ENCODE measurements at places on chromosomes 1 and 21.

DNA sequence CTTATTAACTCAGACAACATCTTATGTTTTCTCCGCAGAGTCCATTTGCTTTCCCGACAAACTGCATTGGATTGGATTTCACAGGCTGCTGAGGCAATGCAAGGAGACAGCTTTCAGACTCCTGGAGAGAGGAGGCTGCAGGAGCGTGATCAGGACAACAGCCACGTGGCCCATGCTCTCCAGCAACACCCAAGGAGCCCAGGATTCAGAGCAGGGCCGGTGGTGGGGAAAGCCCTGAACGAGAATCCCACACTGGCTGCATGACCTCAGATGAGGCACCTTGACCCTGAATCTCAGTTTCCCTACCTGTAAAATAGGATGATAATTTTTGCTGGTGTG lies 78.3 kb upstream of the NFASC start:
- H3K36me3 ChIP-seq = no peaks in the 10 kb centered on the region
- no peaks in the 10 kb centered on the region for H3K4me1 ChIP-seq
- no peak overlapping the region for H3K27ac ChIP-seq
- no peak for DNase-seq
- no peak overlapping the region for H3K4me3 ChIP-seq
- no peaks in the 10 kb centered on the region for H3K27me3 ChIP-seq

GRCh38 chr1:1435106-1435903 lies at the start of gene VWA1:
Gene VWA1 (plus strand): TSS chr1:1435690. CDS start chr1:1435749, 59 bp downstream.
- peak within 1 kb of the TSS; percentile 68 for H3K4me3 ChIP-seq
- DNase-seq = peak; percentile 79
- H3K27ac ChIP-seq = peak within 1 kb of the TSS; percentile 63
- H3K4me1 ChIP-seq = peaks cover 34% of the 10 kb centered on the region
- no peaks in the 10 kb centered on the region for H3K36me3 ChIP-seq

DNA sequence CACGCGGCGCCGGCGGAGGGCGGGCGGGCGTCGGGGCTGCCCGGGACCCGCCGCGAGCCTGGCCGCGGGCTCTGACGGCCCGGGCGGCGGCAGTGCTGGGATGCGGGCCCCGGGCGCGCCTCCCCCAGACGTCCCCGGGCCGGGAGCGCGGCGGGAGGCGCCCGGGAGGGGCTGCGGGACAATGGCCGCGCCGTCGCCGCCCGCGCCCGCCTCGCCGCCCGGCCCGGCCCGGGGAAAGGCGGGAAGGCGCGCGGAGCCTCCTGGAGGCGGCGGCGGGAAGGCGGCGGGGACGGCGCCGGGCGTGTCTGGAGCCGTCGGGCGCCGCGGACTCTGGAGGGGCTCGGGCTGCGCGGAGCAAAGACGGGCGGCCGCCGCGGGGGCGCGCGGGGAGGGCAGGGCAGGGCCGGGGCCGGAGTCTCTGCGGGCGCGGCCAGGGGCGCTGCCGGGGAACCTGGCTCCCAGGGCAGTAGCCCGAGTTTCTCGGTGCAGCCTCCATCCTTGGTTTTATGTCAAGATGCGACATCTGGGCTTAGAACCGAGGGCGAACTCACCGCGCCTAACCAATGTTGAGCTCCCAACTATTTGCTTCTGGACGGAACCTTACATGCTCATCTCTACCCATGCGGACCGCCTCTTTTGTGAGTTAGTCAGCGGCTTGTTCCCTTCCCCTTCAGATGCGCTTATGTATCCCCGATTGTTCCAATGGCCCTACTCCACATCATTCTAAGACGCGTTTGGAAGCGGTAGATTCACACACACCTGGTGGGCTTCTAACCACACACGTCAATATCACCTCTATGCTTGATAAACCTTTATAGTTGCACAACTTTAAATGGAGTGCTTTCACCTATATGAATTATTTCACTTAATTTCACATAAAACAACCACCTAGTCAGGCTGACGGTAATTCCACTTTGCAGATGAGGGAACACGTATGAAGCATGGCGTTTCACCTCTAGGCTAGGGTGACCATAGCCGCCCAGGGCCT lies 651 bp downstream of the ZBTB8A start:
- peak overlapping the region; percentile 92 for H3K4me3 ChIP-seq
- peaks cover 21% of the 10 kb centered on the region for H3K4me1 ChIP-seq
- H3K27me3 ChIP-seq = peaks cover 26% of the 10 kb centered on the region
- peak; percentile 72 for DNase-seq
- H3K36me3 ChIP-seq = no peaks in the 10 kb centered on the region
- H3K27ac ChIP-seq = no peak overlapping the region

GRCh38 chr1:73161418-73161817 lies 879.1 kb upstream of the NEGR1 start:
- H3K27me3 ChIP-seq = no peaks in the 10 kb centered on the region
- H3K27ac ChIP-seq = no peak overlapping the region
- no peak overlapping the region for H3K4me3 ChIP-seq
- H3K4me1 ChIP-seq = no peaks in the 10 kb centered on the region
- H3K36me3 ChIP-seq = no peaks in the 10 kb centered on the region

- H3K4me3 ChIP-seq = no peak overlapping the region
- no peak for DNase-seq
- H3K27me3 ChIP-seq = no peaks in the 10 kb centered on the region
- no peak overlapping the region for H3K27ac ChIP-seq
These were observed 2.1 kb downstream of the FHAD1 start for GRCh38 chr1:15249081-15249480.

GRCh38 chr1:155166471-155167165 lies 6.5 kb downstream of the KRTCAP2 start:
- H3K27me3 ChIP-seq = no peaks in the 10 kb centered on the region
- peak overlapping the region; percentile 68 for H3K27ac ChIP-seq
- H3K4me3 ChIP-seq = peak overlapping the region; percentile 64
- peaks cover 16% of the 10 kb centered on the region for H3K4me1 ChIP-seq
- no peaks in the 10 kb centered on the region for H3K36me3 ChIP-seq

DNA sequence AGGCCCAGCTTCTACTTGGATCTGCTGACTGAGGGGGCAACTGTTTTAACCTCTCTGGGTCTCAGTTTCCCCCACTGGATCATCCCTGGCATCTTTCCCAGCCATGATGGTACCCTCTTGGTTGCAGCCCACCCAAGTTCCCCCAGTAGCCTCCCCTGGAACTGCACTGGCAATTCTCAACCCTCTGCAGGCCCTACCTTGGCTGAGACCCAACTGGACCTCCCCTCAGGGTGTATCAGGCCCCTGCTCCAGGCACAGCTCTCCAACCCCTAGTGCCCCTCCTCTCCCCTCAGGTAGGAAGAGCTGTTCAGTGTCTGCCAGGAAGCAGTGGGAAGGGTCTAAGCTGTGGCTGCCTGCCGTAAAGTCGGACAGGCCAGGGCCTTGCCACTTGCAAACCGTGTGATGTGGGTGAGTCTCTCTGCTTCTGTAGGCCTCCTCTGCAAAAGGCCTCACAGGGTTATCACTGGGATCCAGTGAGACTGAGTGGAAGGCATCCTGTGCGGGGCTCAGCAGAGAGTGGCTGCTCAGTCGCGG lies 32.1 kb downstream of the RHBG start:
- DNase-seq = no peak
- no peaks in the 10 kb centered on the region for H3K36me3 ChIP-seq
- no peak overlapping the region for H3K4me3 ChIP-seq
- H3K27ac ChIP-seq = no peak overlapping the region
- no peaks in the 10 kb centered on the region for H3K27me3 ChIP-seq

GRCh38 chr1:7497107-7497637 lies 273.9 kb upstream of the VAMP3 start:
- H3K36me3 ChIP-seq = no peaks in the 10 kb centered on the region
- no peaks in the 10 kb centered on the region for H3K27me3 ChIP-seq
- no peak overlapping the region for H3K4me3 ChIP-seq
- H3K4me1 ChIP-seq = no peaks in the 10 kb centered on the region
- DNase-seq = no peak
- no peak overlapping the region for H3K27ac ChIP-seq

DNA sequence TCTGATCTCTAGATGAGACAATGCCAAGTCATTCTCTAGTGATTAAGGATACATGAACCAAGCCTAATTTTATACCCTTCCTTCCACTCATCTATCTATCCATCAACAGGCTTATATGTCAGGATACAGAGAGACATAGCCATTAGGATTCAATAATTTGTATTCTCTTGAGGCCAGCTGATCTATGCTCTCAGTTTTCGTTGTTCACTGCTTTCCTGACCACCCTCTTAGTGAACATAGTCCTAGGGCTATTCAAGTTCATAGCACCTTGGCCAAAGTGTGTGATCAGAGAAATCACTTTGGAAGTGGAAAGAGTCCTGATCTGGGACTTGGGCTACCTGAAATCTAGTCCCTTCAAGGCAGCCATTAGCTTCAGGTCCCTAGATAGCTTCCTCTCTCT lies 4.2 kb upstream of the KPRP start:
- DNase-seq = no peak
- no peak overlapping the region for H3K27ac ChIP-seq
- no peaks in the 10 kb centered on the region for H3K4me1 ChIP-seq
- H3K4me3 ChIP-seq = no peak overlapping the region
- no peaks in the 10 kb centered on the region for H3K27me3 ChIP-seq
- no peaks in the 10 kb centered on the region for H3K36me3 ChIP-seq

DNA sequence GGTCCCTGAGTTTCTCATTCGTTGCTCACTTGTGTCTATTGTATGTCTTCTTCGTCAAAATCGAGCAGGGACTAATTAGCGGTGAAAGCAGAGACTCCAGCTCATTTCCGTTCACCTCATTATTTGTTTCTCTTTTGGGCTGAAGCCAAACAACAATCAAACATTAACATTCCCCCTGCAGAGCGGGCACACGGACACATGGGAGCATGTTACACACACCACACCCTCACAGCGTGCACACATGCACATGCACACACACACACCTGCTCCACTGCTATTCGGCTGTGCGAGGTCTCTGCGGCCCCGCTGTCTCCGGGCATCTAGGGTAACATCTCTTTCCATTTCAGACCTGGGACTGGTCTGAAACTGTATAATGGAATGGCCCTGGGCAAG lies 58.5 kb upstream of the LRRC8D start:
- H3K27ac ChIP-seq = no peak overlapping the region
- peaks cover 4% of the 10 kb centered on the region for H3K4me1 ChIP-seq
- H3K27me3 ChIP-seq = peaks cover 36% of the 10 kb centered on the region
- H3K4me3 ChIP-seq = peak overlapping the region; percentile 90
- no peak for DNase-seq

- H3K4me3 ChIP-seq = no peak overlapping the region
- no peaks in the 10 kb centered on the region for H3K36me3 ChIP-seq
- H3K27me3 ChIP-seq = no peaks in the 10 kb centered on the region
- H3K4me1 ChIP-seq = peaks cover 5% of the 10 kb centered on the region
- H3K27ac ChIP-seq = no peak overlapping the region
These were observed 27.3 kb upstream of the MED18 start for GRCh38 chr1:28301368-28302174.

All from GM23338 (cell line).